ENCODE measurements at places on chromosomes 4 and X.

GRCh38 chr4:86544310-86544966, 49.7 kb upstream of the PTPN13 start:
- DNase-seq: no peak

DNA sequence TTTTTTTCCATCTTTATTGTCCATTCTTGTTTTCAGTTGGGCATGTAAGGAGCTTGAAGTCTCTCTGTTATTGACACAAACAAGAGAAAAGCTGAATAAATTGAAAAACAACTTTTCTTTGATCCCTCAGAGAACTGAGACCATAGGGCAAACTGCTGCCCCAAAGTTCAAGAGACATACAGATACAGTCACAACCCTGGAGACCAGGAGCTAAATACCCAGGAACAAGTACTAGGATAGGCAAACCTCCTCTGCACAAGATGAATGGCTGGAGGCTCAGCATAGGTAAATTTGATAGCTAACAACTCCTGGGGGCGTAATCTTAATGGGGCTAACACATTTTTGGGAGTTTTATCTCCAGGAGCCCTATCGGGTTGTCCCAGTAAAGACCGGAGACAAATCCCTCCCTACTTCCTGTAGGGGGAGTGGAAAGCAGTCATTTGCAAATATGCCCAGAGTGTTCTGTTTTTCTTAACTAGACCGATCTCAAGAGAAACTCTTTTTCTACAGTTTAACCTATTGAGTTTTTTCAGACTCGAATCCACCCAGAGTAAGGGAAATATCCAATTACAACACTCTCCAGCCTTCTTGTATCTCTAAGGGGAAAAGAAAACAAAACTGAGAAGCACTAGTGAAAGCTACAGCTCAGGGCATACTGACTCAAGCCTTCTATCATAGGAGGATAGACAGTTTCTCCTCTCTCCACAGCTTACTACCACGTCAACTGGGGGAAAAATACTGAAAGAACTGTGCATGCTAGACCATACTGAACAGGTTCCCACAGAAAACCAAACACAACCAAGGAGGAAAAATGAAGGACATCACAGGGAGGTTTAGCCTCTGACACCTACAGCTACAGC, 23.1 kb downstream of the MAGEA8 start:
- DNase-seq: no peak

DNA sequence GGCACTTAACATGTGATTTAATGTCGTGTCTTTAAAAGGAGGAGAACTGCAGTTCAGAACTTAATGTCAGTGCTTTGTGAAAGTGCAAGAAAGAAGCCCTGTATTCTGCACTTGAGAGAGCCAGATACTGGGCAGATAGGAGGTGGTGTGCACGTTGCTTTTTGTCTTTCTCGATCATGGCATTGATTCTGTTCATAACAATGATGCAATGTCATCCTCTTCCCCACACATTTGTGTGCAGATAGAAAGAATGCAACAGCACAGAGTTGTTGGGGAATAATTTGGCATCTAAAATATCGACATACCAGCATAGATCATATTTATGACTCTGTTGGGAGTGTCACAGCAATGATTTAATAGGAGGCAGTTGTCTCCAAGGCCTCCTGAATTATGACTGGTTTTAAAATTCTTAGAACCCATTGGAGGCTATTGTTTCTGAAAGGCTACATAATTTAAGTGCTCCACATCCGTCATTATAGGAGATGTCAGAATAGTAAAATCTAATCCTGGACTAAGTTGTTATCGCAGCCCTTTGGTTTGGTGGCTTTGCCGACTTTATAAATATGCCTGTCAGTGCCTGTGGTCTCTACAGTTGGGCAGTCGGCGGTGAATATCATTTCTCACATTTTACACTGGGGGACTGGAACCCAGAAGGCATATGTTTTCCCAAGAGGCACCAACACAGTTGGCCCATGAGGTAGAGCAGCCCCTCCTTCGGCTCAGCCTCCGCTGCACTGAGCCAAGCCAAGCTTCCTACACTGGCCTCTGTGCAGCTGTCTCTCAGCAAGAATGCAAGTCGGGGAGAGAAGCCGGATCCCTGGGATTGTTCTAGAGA, 124.9 kb downstream of the PTTG2 start:
- DNase-seq: no peak

GRCh38 chrX:16577483-16578029, 72.4 kb upstream of the S100G start:
- no peak for DNase-seq
